ENCODE measurements at places on chromosomes 3 and 15. TPM values are rescaled to one million over a fixed set of nuclear protein-coding genes. Genes with fewer than 3 reads are reported as not detected.

Gene SPINK8
- not detected for total RNA-seq

Gene HHATL
- not detected for total RNA-seq

Gene ACOX2
- 1.8 TPM for total RNA-seq

Gene SLC22A13
- 0.18 TPM for total RNA-seq

Gene SNX33
- total RNA-seq = 8.5 TPM

Gene EFCAB12
- under 0.01 TPM for total RNA-seq

Gene PLIN1
- total RNA-seq = 0.07 TPM

Gene HYPK
- total RNA-seq = 10.3 TPM

Gene LRRN1
- not detected for total RNA-seq

Gene PP2D1
- total RNA-seq = not detected

Gene XCR1
- total RNA-seq = not detected

Gene ARID3B
- total RNA-seq = 1.5 TPM

Gene ARHGAP31
- 24.0 TPM for total RNA-seq

Gene RFTN1
- 30.1 TPM for total RNA-seq

Gene CPA3
- total RNA-seq = 13.2 TPM
